Left kidney (tissue), 8 donors: ENCODE measurements at places on chromosomes 2 and 18.
A peak's percentile ranks its signal among the peaks of the same experiment; 100 is the strongest.

DNA sequence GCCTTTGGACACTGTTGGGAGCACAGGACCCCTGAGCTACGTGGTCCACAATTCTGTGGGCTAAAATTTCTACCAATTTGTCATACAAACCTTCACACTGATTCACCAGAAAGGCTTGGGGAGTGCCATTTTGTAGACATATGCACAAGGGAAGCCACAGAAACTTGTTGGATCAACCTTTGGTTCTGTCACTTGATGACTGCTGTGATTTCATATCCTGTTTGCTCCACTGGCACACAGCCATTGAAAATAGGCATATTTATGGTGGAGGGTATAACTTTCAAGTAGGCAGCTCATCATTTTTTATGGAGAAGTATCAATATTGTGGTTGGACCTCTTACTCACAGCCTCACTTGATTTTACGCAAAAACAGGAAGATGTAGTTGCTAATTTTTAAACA, 10.5 kb downstream of the NAPG start:
- no peak for DNase-seq

GRCh38 chr2:137969418-137969765, 5.1 kb downstream of the HNMT start:
- DNase-seq: no peak

GRCh38 chr2:224085811-224086210, 46.7 kb upstream of the SERPINE2 start:
- no peak for DNase-seq

DNA sequence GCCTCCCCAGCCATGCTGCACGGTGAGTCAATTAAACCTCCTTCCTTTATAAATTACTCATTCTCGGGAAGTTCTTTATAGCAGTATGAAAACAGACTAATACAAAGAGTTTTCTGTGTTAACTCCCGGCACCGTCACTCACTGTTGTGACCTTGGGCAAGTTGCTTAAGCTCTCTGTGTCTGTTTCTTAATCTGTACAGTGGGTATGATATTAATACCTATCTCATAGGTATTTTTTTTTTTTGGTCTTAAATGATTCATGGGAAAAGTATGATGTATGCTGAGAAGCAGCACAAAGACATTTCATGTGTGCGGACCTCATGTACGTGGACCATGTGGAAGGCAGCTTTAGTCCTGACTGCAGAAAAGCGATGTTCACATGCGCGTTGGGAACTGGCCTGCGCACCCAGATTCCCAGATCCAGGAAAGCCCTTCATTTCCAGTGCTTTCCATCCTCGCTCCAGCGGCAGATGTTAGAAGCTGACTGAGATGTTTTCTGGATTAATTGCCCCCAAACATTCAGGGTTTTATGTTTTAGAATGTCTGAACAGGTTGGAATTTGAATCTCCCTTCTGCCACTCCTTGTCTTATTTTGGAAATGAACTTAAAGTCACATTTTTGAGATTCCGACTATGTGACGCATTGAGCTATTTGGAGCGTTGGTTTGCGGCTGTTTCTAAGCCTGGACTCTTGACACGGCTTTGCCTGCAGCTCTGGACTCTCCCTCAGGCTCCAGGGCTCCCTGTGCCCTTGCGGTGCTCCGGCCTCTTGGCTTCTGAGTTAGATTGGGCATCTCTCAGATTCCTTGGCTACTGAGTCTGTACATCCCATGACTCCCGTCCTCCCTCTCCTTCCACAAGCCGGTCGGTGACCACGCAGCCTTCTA, 61.4 kb downstream of the SLC4A3 start:
- DNase-seq: no peak

DNA sequence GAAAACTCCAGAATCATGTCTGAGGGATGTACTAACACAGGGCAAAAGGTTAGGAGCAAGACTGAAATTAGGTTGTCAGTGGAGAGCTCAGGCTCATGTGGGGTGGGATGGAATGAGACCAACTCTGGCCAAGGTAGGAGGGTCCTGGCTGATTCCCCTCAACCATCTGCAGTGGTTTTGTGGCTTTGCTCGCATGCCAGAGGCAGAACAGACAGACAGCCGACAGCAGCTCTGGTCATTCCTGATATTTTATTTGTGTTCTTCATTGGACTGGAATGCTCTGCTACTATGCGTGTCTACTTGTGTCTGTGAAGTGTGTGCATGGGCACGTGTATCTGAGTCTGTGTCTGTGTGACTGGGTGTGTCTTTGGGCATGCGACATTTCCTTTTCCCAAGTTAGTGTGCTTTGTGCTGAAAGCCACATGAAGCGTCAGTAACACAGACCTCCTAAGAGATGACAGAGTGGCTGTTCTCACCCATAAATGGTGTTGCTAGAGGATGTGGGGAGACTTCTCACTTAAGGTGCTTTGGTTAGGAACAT, 239.5 kb downstream of the CNTNAP5 start:
- no peak for DNase-seq

DNA sequence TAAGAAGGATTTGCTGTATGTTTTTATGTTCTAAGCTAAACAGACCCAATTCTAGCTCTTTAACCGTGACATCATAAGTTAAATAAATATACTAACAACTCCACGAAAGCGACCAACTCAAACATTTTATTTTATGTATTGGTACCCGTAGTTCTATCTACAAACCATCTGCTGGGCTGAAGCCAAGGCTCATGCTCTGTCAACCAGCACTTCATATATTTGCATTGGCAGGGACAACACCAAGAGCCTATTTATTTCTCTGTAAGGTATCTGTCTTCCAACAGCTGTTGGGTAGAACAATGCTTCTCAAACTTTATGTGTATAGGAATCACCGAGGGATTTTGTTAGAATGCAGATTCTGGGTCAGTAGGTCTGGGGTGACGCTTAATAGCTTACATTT, 64.5 kb downstream of the PID1 start:
- DNase-seq: no peak

- no peak for DNase-seq
Measured at GRCh38 chr2:65392609-65393008, 39.8 kb downstream of the SPRED2 start.

DNA sequence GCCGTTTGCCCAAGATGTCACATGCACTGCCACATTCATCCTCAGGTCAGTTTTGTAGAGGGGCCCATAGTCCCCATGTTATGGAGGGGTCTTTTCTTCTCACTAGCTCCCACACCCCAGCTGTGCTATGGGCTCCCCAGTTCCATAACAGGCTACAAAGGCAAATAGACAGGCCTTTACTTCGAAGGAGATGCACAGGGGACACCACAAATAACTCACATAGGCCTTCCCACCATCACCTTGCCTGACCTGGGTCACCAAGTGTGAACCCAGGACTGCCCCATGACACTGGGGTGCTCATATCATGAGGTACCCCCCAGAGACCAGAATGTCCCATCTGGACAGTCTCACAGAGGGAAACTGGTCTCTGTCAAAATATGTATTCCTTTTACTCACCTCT, 15.0 kb upstream of the INO80C start:
- no peak for DNase-seq

DNA sequence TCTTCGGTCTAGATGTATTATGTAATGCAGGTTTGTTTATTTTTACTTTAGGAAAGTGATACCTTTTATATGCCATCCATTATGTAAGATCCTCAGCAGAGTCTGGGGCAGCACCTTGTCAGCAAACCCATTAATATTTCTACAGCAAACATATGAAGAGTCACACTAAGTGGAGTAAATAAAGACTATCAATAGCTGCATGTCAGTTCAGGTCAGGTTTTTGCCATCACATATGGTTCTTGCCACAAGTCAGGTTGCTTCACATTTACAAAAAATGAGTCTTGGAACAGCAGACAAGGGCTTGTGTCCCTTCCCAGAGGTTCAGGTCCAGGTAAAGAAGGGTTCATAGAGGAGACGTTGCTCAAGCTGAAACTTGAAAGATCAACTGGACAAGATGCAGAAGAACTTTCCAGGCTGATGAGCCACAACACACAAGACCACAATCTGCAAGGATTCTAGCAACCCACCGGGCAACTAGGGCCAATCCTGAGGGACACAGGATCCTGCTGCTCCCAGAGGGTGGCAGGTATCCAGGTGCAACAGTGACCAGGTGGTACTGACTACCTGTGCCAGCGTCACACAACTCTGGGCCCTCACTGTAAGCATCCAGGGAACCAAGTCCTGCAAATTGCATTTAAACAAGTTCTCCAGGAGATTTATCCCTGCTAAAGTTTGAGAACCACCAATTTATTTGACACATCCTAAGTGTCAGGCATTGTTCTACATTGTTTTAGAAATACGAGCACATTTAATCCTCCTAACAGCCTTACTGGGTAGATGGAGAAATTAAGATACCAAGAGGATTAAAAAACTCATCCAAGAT, 215.8 kb downstream of the ALPK2 start:
- DNase-seq: no peak

DNA sequence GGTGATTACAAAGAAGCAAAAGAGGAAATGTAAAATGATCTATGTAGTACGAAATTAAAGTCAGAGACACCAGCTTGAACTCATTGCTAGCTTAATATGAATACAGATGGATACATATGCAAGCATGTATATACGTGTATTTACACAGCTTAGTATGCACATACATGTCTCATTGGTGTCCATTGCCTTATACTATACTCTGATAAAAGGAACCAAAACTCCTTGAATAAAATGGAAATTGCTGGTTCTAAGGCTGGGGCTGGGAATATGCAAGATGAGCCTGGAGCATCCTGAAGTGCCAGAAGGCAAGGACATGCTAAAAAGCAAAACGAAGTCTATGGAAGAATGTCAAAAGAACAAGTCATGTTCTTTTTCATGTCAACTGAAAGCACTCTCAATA, 1424.4 kb upstream of the SLC39A10 start:
- DNase-seq: no peak

GRCh38 chr2:33272001-33272400, 204.4 kb upstream of the RASGRP3 start:
- no peak for DNase-seq

GRCh38 chr18:23994361-23994902, 20.1 kb upstream of the TTC39C start:
- DNase-seq: no peak

GRCh38 chr2:188978291-188979081, 4.3 kb downstream of the COL3A1 start:
- DNase-seq: peak; percentile 73

DNA sequence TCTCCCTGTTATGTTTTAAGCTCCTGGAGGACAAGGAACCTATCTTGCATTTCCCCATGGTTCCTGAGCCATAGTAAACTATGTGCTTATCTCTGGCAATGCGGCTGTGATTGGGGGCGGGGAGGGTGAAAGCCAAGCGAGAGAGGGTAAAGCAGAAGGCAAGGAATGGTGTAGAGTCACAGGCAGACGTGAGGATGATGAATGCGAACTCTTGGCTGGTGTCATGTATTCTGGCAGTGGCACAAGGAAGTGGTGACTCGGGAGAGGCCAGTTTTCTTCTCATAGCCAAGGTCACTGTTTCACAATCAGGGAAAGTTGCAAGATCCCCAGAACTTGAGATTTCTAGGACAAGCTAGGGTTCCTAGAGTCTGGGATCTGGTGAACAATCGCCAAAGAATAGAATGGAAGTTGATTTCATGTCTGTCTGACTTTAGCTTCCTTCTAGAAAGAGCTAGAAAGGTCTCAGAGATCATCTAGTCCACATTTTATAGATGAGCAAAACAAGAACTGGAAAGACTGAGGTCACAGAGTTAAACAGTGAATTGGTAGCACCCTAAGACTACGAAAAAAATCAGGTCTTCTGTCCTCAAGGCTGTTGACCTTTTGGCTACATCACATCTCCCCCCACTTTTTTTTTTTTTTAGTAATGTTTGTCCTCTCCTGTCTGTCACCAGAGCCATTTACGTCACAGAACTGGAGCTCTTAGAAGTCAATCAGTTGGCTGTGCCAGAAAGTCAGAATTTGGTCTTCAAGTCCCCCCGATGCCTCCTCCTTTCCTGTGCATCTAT, 137.0 kb downstream of the BCL11A start:
- DNase-seq: no peak

DNA sequence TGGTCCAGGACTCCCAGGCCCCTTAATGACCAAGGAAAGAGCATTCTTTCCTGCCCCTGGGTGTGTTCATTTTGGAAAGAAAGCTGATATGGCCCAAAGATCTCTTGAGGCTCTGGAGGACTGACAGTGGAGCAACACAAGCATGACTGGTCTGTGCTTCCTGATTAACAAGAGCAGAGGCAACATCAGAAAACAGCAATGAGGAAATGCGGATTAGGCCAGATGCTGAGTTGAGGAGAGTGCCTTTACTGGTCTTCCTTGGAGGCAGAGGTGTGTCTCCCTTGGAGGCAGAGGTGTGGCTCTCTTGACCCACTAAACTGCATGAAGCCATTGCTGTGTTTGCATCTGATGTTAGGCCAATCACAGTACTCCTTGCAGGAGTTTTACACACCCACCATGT, 19.9 kb downstream of the IL36B start:
- DNase-seq: no peak

- DNase-seq: no peak
Measured at GRCh38 chr2:26455670-26456439, 22.1 kb downstream of the OTOF start.
